Myocyte (in vitro differentiated cells): ENCODE measurements at places on chromosomes 7 and 10.
A peak's percentile ranks its signal among the peaks of the same experiment; 100 is the strongest.

DNA sequence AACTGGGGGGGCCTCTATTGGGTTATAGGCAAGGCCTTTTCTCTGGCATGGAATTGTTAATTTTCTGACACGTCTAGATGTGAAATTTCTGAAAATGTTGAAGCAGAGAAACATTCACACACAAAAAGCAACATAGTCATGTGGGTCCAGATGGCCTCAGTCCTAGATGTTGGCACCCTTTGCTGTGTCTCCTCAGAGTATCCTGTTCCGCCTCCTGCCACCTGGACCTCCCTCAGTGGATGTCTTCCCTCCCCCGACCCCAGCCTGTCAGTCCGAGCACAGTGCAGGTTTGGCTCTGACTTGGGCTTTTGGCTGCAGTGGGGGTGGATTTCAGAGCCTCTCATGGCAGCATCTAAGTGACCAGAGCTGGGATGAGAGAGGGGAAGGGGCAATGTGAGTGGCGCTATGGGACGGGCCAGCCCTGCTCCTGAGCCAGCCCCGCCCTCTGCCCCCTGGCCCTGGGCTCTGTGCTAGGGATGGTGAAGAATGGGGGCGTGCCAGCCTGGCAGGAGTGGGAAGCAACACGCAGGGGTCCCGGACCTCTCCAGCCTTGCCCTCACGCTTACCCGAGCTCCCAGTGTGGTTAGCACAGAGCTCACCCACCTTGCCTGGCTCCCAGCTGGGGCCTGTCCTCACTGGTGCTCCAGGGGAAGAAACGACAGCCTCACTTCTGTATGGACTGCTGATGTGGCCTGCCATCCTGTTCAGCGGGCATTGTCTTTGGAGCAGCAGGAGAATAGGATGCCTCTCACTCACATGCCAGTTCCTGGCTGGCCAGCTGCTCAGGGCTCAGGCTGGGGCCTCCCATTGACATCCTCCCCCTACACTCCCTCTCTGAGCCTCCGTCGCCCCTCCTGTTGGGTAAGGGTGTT is 6.2 kb downstream of the ATP6V0E2 start:
- DNase-seq, result peak; percentile 13

DNA sequence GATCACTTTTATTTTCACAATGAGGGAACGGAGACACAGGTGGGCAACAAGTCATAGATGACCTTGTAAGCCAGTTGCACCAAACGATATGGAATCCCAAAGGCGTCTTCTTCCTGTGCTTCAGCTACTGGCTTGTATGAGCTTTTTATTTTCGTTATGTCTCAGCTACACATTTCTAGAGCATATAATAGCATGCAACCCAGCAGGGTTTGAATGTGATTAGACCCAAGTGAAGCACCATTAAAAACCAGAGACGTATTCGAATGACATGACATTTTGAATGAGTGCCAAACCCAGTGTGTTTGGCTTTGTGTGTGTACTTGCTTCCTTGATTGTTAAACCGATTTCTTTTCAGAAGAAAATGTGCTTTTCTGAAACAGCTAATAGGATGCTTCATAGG is 963.2 kb upstream of the CELF2 start:
- no peak for DNase-seq

GRCh38 chr7:12458520-12459131 is 55.0 kb upstream of the VWDE start:
- DNase-seq, result peak; percentile 74

DNA sequence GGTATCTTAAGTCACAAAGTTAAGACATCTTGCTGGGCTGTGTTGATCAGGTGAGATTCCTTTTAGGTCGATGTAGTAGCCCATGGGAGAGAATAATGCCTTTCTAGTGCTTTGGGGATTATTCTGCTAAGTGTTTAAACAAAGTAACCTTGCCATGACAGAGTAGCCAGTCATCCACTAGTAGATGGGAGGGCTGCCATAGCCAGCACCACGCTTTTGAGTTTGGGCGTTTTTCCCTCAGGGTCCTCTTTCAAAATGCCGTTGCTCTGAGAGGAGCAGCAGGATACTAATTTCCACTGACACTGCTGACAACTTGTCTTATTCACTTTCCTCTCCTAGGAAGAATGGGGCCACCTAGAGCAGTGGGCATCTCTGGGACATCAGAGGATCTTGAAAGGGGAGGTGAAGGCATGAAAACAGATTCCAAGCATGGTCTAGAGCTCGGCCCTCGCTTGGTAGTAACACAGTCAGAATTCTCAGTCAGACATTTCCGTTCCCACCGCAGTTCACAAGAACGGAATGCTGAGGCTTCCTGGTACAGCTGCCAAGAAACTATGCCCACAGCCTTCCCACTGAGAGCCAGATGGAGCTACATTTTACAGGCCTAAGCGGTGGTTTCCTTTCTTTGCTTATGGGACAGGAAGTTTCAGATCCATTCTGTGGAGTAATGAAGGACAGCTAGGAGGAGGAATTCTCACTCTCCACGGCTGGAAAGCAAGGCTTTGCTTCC is 15.3 kb upstream of the RSU1 start:
- peak; percentile 94 for DNase-seq

GRCh38 chr10:95355301-95355700 is 64.5 kb upstream of the PDLIM1 start:
- DNase-seq, result no peak

GRCh38 chr10:105702211-105702610 is 1061.1 kb downstream of the SORCS3 start:
- DNase-seq, result no peak

- no peak for DNase-seq
Measured at GRCh38 chr7:124812764-124813163, 47.2 kb upstream of the GPR37 start.

- DNase-seq, result no peak
Measured at GRCh38 chr7:153152801-153153422, 393.4 kb downstream of the ACTR3B start.

DNA sequence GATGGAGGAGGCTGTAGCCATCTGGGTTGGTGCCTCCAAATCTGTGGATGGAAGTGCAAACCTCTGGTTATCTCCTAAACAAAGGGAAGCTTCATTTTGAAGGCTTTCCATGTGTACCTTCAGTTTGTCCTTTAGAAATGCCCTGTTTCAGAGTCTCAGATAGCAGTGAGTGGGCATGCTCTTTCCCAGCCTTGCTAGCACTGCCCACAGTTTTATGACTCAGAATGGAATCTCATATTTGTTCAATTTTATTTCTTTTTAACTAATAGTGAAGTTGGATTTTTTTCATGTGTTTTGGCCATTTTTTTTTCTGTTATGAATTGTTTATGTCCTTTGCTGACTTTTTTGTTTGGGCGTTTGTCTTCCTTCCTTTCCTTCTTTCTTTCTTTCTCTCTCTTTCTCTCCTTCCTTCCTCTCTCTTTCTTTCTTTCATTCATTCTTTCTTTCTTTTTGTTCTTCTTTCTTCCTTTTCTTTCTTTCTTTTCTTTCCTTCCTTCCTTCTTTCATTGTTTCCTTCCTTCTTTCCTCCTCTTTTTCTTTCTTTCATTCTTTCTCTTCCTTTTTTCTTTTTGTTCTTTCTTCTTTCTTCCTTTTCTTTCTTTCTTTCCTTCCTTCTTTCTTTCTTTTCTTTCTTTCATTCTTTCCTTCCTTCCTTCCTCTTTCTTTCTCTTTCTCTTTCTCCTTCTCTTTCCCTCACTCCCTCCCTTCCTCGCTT is 25.6 kb downstream of the PRF1 start:
- peak; percentile 39 for DNase-seq

DNA sequence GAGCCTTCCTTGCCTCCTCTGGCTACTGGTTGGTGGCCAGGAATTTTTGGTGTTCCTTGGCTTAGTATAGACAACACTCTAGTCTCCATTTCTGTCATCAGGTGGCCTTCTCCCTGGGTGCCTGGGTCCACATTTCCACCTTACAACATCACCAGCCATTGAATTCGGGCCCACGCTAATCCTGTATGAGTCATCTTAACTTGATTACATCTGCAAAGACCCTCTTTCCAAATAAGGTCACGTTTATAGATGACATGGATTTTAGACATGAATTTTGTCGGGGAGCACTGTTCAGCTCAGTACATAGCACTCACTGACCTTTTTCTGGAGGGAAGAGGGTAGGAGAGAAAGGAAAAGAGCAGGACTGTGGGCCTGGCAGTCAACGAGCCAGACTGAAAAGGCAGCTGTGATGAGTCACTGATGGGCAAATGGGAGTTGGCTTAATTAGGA is 39.4 kb downstream of the MMRN2 start:
- peak; percentile 85 for DNase-seq

- no peak for DNase-seq
Measured at GRCh38 chr7:106807474-106807873, 57.6 kb upstream of the PIK3CG start.

GRCh38 chr7:94088560-94088959 is 84.4 kb upstream of the BET1 start:
- peak; percentile 29 for DNase-seq

DNA sequence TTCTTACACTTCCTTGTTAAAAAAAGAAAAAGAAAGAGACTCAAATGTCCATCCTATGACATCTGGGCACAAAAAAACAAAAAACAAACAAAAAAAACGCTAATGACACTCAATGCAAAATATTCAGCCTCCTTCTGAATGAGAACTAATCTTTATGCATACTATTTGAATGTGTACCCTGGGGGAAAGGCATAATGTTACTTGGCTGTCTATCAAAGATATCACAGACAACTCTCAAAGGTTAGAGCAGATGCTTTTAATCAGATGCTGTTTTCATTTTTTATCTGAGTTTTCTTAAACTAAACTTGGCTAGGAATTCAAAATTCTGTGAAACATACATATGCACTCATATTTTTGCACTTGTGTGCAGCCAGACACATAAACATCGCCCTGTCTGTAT is 745.8 kb downstream of the CNTNAP2 start:
- DNase-seq, result no peak

GRCh38 chr7:156889089-156889488 is 3.9 kb downstream of the LMBR1 start:
- no peak for DNase-seq

DNA sequence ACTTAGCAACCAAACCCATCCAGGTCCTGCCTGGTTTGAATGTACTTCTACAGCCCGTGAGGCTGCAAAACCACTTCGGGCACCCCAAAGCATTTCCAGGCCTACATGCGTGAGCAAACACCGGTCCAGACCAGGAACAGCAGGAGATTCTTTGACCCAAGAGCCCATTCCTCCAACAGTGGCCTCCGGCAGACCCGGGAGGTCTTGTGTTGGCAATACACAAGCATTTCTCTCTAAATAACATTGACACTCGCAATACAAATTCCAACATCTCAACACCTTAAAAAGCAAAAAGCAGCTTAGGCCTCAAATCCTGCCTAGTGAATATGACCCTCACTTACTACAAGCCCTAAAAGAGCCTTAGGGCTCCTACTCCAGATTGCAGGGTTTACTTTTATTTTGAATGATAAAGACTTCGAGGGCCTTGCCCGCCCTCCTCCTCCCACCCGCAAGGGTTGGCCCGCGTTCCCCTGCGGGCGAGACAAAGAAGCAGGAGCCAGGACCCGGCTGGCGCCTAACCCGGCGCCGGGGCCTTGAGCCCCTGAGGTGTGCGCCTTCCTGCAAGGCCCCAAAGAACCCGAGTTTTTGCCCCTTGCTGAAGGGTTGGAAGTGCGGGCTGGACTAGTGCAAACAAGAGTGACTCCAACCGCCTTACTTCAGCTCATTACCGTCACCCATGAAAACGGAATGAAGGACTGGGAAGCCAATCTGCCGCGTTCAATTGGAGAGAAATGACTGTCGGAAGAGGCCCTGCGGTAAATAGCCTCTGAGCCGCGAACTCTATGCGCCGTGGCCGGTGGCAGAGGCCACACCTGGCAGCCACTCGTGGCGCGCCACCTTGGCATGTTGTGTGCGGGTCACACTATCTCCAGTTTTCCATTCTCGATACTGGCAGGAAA is 3.4 kb upstream of the DLX6 start:
- no peak for DNase-seq

DNA sequence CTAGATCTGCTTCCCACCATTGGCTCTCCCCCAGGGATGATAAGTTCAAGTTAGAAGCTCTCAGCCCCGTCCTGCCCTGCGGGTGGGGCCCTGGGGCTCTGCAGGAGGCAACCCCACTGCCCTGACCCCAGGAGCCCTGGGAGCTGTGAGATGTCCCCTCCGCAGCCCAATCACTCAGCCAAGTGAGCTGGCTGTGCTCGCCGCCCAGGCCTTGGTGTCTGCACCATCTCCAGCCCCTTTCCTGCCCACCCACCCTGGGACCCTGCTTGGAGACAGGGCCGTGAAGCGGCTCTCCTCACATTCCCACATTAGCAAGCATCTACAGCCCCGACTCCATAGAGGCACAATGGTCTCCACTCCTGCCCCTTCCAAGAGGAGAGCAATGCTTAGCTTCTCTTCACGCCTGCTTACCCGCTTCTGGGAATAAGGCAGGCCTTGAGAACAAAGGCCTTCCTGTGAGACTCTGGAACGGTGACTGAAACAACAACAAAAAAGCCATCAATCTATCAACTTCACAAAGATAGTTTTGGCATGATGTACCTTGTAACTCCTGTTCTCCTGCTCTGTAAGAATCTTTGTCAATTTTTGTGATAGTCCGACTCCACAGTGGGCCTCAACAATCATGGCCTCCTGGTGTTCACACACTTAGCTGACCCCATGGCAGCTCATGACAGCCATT is 67.7 kb downstream of the FOXL3 start:
- no peak for DNase-seq

- peak; percentile 82 for DNase-seq
Measured at GRCh38 chr7:70698219-70698832, 433.6 kb upstream of the GALNT17 start.

- peak; percentile 20 for DNase-seq
Measured at GRCh38 chr10:120131183-120131582, 238.7 kb downstream of the SEC23IP start.

- DNase-seq, result no peak
Measured at GRCh38 chr7:39016609-39017008, 38.9 kb downstream of the POU6F2 start.

GRCh38 chr7:3039787-3040186 is 3.9 kb downstream of the CARD11 start:
- DNase-seq, result no peak

GRCh38 chr7:149733131-149733923 is 40.1 kb downstream of the ZNF467 start:
- DNase-seq, result no peak

- peak; percentile 66 for DNase-seq
Measured at GRCh38 chr10:97463363-97464132, 17.6 kb downstream of the ZDHHC16 start.

- no peak for DNase-seq
Measured at GRCh38 chr10:5433182-5433581, 20.8 kb downstream of the NET1 start.

DNA sequence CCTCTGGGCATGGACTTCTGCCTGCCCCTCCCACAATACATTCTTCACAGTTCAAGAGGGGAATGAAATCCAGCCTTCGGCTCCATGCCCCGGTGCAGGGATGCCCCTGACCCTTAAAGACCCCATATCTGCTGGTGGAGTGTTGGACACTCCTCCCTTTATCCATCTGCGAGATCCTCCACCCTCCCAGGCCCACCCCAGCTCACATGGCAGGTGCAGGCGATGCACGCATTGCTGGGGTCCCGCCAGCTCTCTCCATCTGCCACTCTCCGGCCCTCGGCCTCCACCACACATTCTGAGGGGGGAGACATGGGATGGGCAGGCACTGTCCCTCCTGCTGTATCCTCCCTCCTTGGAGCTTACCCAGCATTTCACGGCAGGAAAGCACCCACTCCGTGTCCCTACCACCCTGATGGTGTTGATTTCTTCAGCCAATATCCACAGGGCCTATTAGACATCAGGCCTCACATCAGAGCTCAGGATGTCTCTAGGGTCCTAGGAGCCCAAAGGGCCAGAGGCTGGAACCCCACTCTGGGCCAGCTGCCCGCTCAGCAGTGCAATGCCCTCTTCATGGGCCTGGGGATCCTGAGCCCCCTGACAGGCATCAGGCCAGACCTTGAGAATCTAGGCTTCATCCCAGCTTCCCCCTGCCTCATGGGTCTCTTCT is 18.3 kb downstream of the ATP6V1F start:
- no peak for DNase-seq
